ENCODE measurements at places on chromosomes 3 and 15.

- DNase-seq, result no peak
Measured at GRCh38 chr3:164194842-164195241, 883.5 kb downstream of the SI start.

DNA sequence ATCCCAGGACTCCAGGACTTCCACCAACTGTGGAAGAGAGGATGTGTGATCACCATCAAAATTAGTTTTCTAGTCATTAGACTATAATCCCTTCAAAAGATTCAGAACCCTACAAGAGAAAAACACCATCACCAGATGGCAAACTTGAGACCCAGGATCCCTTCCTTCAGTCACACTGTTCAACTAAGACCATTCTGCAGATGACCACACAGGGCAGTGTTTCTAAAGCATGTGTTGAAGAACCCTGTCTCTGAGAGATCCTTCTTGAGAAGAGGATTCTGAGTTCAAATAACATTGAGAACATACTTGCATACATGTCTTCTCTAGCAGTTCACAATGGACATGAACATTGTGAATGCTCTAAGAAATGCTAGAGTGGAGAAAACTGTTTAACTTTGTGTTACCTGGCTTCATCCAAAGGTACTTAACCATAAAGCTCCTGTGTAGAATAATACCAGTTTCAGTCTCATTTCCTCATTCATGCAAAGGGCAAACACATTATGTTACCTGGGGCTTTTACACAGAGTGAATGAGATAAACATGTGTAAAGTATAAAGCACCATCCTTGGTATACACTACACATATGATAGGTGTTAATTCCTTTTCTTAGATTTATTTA, 2.4 kb upstream of the ADGRG7 start:
- no peak for DNase-seq

- DNase-seq, result no peak
Measured at GRCh38 chr3:183576487-183577107, 21.1 kb upstream of the KLHL6 start.

DNA sequence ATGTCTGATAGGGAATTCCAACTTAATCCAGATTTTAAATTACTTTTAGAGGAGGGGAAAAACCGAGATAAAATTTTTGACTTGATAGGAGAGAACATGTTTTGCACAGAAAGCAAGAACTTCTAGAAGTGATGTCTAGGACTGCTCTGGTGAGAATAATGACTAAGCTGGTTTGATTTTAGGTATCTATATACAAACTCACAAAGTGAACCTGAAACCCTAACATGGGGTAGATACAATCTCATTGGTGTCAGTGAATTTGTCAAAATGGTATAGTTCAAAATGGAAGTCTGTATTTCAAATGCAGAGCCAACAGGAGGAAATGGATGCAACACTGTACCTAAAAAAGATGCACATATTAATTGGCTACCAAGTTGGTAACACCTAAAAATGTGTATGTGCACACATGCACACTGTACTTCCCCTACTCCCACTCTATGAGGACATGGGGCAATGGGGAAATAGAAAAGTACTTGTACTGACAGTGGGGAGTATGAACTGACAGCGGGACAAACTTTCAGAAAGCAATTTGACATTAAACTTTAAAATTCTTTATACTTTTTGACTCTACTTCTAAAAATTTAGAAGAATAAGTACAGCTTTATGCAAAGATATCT, 53.0 kb downstream of the NR1I2 start:
- no peak for DNase-seq

DNA sequence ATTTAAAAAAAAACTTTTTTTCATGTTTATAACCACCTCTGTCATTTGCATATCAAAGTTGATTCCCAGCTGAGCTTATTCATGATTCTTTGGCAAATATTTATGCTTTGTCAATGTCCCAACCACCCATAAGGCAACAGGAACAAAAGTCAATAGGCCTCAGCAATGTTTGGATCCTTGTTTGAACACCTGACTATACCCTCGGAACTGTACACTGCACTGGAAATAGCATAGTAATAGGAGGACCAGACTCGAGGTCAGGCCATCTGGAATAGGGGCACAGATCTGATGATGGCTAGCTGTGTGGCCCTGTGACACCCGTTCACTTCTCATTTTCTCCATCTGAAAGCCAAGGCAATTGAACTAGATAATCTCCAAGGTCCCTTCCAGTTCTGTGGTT, 301.7 kb upstream of the ATP11B start:
- no peak for DNase-seq

- no peak for DNase-seq
Measured at GRCh38 chr15:59360896-59361295, 11.8 kb downstream of the MYO1E start.

GRCh38 chr3:141830508-141830907, 45.9 kb upstream of the ATP1B3 start:
- no peak for DNase-seq

DNA sequence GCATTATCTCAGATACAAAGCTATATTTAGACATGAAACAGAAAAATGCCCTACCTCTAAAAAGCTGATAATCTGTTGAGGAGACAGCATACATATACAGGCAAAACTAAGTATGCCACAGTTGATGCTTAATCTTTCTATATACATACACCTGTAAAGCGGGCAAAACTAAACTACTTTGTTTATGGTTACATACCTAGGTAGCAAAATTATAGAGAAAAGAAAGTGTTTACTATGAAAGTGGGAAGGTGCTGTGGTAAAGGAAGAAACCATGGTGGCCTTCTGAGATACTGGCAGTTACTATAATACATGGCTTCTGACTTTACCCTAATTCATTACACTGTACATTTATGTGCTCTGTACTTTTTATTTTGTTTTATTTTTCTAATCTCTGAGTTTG, 36.0 kb upstream of the NR1I2 start:
- no peak for DNase-seq

DNA sequence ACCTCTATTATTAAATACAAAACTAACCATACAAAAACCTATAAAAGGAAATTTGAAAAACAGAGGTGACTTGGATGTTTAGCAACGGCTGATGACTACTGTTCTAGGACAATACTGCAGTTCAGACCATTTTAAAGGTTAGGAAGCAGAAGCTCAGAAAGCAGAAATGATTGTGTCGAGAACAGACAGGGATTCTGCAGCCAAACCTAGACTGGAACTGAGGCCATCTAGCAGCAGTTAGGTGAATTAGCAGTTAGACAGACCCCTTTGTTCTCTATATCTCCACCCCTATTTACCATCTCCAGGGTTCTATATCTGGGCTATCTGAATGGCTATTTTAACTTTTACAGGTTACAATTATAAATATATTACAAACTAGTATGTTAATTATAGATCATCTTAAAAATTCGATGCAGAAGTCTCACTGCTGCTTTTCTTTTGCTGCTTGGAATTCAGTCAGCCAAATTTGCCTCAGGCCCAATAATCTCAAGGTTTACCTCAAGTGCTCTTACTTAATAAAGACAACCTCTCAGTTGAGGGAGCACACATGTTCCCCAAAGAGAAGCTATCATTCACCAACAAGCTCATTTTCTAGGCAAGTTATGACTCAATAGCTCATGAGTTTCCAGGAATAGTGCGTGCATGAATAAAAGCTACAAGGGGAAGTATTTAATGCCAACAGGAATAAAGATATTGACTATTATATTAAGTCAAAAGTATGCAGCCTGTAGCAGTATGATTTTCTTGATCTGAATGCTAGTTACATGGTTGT, 9.3 kb upstream of the IL1RAP start:
- DNase-seq, result no peak

GRCh38 chr15:26065723-26066122, 202.6 kb upstream of the ATP10A start:
- no peak for DNase-seq

DNA sequence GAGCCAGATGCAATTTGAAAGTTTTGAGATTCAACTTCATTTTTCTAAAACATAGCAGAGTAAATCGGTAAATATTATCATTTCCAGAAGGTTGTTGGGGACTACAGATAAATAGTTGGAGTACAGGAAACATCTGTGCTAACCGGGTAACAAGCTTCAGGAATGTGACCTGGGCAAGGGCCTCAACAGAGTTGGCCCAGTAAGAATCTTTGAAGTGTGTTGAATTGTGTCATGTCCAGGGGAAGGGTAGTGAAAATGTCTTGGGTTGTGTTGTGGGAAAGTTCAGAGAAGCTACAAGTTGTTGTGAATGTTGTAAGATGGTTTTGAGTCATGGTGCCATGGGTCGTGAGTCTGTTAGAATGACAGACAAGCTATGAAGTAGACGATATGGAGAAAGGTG, 35.7 kb downstream of the SQOR start:
- no peak for DNase-seq

DNA sequence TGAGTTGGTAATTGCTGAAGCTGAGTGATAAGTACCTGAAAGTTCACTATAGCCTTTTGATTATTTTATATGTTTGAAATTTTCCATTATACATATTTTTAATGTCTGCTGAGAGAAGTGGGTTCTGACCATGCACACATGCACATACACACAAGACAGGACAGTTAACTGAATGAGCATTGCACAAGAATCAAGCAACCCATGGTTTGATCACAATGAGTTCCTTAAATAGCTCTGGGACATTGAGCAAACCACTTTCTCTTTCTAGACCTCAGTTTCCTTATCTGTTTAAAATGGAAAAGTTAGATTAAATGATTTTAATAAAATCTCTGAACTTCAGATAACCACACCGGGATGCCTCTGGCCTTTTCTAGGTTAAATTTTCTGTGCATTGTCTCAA, 26.7 kb downstream of the SNTN start:
- DNase-seq, result no peak

- DNase-seq, result no peak
Measured at GRCh38 chr15:98442379-98442833, 205.9 kb upstream of the IGF1R start.

GRCh38 chr3:94285872-94286271, 223.0 kb downstream of the NSUN3 start:
- DNase-seq, result no peak

DNA sequence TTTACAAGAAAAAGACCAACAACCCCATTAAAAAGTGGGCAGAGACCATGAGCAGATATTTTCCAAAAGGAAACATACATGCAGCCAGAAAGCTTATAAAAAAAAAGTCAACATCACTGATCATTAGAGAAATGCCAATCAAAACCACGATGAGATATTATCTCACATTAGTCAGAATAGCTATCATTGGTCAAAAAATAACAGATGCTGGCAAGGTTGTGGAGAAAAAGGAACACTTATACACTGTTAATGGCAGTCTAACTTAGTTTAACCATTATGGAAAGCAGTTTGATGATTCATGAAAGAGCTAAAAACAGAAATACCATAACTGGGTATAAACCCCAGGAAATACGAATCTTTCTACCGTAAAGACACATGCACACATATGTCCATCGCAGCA, 76.3 kb downstream of the SUCNR1 start:
- no peak for DNase-seq

DNA sequence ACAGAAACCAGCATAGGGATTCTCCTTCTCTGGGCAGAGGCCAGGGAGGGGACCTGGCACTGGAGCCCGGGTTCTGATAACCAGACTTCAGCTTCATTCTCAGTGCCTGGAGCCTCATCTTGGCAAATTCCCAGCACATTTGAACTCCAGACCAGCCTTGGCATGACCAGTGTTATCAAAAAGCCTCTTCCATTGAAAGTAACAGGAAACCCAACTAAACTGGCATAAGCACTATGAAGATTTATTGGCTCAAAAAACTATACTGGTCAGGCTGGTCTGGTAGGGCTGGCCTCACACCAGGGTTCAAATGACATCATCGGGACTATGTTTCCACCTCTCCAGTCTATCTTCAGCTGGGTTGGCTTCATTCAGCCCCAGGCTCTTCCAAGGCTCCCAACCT, 48.1 kb upstream of the THUMPD3 start:
- no peak for DNase-seq

DNA sequence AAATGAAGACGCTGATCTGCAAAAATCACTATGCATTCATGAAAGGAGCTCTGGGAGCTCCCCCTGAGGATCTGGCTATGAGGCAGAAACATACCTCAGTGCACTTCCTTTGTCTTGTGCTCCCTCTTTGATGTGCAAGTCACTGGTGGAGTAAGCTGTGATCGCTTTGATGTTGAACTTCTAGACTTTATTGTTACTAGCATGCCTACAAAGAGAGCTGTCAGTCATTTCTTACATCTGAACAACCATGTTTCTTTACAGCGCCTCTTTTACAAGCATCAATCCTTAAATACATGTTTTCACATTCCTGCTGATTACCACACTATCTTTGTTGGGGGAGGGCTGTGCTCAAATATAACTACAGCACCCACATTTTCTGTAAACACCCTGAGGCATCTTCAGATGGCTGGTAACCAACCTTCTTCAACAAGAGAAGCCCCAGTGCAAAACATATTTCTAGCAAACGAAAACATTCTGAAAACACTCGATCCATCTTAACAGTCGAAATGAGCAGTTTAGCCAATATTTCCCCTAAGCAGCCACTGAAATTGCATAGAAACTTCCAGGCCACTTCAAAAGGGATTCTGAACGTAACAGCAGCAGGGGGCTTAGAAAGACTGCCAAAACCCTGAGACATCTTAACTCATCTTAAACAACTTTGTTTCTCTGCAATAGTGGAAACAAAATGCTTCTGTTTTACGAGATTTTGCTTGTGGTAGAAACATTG, 101.9 kb upstream of the ICE2 start:
- no peak for DNase-seq

DNA sequence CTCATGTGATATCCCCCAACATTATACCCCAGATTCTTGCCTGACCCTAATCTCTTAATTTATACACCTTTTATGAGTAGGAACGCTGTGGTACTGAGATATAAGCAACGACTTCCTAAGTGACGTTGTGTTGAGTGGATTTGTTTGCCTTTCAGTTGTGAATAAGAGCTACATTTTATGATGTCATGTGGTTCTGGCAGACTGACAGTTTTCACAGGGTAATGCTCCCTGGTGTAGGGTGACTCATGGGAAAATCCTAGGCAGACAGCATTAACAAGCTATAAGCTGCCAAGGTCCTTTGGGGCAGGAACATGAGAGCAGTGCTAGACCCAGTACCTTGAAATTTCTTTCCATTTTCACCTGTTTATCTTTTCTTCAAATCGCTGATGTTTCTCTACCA, 11.2 kb downstream of the C3orf52 start:
- no peak for DNase-seq

GRCh38 chr3:62211675-62212429, 161.5 kb downstream of the FEZF2 start:
- DNase-seq, result no peak

- DNase-seq, result no peak
Measured at GRCh38 chr3:73474619-73475018, 150.1 kb downstream of the PDZRN3 start.

- no peak for DNase-seq
Measured at GRCh38 chr3:74054566-74054965, 429.8 kb upstream of the PDZRN3 start.
